EL (cell line): ENCODE measurements at places on chromosomes 2 and 18.

- DNase-seq, result no peak
Measured at GRCh38 chr2:69223759-69224511, 163.1 kb downstream of the GFPT1 start.

DNA sequence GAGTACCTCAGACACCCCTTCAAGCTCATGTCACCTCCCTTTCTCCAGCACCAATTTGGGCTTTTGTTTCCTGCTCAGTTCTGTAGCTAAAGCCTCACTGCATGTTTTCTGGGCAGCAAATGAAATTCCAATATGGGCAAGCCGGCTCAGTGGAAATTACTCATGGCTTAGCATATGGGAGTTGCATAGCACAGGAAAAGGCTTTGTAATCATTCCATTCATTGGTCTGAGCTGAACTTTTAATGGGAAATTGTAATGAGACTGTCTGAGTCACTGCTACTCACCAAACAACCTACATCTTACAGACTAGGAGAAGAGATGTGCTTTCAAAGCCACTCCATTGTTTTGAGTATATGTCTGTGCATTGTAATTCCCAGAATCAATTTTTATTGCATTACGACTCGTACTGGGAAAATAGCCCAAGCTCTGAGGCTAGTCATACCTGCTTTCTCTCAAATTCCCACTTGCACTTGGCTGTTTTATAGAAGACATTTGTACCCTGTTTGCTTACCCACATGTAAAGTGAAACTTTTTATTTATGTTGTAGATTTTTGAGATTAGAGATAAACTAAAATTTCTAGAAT is 139.5 kb upstream of the LRATD1 start:
- DNase-seq, result peak; percentile 89

GRCh38 chr2:151481744-151482143 is 72.0 kb downstream of the RIF1 start:
- no peak for DNase-seq

GRCh38 chr2:140353541-140353940 is 1573.4 kb upstream of the NXPH2 start:
- DNase-seq, result no peak

- no peak for DNase-seq
Measured at GRCh38 chr2:237909075-237909695, 49.8 kb downstream of the RAMP1 start.

DNA sequence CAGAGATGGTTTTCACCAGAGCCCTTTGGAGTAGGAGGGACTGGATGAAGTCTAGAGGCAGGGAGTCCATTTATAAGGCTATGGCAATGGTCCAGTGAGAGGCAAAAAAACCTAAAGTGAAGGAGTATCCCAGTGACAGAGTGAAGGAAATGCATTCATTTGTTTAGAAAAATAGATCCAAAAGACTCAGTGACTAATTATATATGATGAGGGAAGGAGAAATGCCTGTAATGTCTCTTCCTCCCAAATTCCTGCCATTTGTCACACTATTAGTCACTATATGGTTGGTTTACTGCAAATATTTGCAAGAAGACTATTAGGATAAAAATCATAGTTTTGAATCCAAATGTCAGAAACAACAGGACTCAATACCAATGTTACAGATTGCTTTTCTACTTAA is 104.2 kb downstream of the ZNF521 start:
- peak; percentile 85 for DNase-seq
